ENCODE measurements at places on chromosomes 3 and 15.

- no peak for DNase-seq
These were observed 133.4 kb upstream of the UBE3A start for GRCh38 chr15:25572191-25572590.

DNA sequence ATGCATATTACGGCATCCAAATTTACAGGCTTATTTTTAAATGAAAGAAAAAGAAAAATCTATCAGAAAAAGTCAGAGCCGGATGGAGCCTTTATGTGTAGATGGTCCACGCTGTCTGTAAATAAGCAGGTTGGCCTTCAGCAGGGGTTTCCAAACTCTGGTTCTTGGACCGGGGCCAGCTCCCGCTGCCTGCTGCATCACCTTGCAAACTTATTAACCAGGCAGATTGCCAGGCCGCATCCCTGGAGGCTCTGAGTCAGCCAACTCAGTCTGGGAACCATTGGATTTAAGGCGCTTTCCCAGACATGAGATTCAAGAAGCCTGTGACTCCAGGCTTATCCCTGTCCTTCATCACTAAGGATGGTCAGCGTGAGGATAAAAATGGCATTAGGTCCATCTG, 212.4 kb downstream of the OPA1 start:
- peak; percentile 72 for DNase-seq

DNA sequence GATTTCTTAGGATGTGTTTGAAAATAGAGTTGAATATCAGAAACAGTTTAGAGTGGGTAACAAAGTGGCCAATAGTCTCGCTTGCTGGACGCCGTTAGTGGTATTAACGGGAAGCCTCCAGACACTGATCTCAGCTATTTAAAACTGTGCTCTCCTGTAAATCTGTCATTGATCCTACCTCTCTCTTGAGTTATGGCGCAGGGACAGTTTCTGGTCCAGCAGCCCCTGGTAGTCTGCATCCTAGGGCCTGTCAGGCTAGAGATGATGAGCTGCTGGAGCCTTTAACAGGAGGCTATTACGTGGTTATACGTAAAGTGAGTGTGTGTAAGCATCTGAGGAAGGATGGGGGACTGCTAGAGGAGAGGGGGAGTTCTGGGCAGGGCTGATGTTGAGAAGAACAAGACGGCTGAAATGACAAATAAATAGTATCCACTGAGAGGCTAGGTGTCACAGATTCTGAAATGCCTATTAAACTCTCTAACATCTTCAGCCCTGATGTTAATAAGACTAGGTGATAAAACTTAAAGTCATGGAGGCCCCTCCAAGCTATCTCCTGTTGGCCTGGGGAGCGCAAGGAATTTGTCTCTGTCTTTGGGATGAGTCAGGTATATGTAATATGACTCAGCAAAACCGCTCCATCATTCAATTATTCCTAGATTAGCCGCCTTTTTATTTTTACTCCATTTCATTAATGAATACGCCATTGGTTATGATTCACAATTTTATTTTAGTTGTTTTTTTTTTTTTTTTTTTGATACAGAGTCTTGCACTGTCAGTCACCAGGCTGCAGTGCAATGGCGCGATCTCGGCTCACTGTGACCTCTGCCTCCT, 155.7 kb downstream of the GREM1 start:
- no peak for DNase-seq

GRCh38 chr15:84009616-84010015, 226.0 kb upstream of the GOLGA6L4 start:
- no peak for DNase-seq

GRCh38 chr3:128345196-128345595, 121.5 kb downstream of the DNAJB8 start:
- no peak for DNase-seq

DNA sequence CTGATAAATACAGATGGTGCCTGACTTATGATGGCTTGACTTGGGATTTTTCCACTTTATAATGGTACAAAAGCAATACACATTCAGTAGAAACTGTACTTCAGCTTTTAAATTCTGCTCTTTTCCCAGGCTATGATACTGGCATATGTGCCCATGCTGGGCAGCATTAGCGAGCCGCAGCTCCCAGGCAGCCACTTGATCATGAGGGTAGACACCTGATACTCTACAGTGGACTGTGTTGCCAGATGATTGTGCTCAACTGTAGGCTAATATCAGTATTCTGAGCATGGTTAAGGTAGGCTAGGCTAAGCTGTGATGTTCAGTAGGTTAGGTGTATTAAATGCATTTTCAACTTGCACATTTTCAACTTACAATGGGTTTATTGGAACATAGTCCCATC, 17.7 kb upstream of the FEM1B start:
- no peak for DNase-seq

DNA sequence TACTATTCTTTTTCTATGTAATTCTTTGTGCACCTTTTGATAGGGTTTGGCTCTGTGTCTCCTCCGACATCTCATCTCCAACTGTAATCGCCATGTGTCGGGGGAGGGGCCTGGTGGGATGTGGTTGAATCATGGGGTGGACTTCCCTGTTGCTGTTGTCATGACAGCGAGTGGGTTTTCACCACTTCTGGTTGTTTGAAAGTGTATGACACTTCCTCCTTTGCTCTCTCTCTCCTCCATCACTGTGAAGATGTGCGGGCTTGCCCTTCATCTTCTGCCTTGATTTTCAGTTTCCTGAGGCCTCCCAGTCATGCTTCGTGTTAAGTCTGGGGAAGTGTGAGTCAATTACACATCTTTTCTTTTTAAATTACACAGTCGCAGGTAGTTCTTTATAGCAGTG, 225.8 kb upstream of the DPPA4 start:
- no peak for DNase-seq

GRCh38 chr3:181328346-181328745, 338.8 kb upstream of the DNAJC19 start:
- no peak for DNase-seq

DNA sequence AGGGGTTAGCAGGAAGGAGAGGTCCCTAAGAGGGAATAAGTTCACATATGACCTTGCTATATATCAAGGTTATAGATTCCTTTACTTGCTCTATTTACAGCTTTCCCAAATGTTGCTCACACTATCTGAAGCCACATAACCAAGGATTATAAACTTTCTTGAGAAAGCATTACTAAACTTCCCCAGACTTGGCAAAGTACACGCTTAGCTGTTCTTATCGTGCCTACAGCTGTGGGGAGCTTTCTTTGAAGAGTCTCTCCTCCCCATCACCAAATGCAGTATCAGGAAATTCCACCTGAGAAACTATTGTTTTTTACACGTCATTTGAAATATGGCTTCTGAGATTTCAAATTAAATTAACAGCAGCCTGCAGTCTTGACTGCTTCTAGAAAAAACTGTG, 284.5 kb downstream of the CHL1 start:
- DNase-seq = no peak

DNA sequence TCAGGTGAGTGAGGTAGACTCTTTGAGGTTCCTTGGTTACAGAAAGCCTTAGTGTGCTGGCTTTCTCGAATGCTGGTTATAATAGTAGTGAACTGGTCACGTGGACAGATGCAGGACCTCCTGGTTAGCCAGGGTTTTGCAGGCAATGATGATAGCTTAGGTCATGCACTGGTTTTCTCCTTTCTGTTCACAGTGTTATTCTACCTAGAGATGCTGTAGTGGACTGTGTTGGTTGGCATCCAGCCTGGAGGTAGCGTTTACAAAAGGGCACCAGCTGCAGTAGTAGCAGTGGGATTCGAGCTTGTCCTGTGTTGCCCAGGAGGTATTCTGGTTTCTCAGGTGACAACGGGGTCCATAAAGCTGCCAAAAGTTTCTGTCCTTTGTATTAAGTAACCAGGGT, 27.0 kb downstream of the PCCB start:
- DNase-seq = no peak

- DNase-seq = peak; percentile 77
These were observed 59.8 kb upstream of the KLHL25 start for GRCh38 chr15:85854345-85855097.

Measured in D341Med (cell line).